ENCODE measurements at places on chromosomes 11 and 22.
A peak's percentile ranks its signal among the peaks of the same experiment; 100 is the strongest.

GRCh38 chr11:104798789-104799188, 99.5 kb downstream of the CASP12 start:
- peak; percentile 3 for DNase-seq

DNA sequence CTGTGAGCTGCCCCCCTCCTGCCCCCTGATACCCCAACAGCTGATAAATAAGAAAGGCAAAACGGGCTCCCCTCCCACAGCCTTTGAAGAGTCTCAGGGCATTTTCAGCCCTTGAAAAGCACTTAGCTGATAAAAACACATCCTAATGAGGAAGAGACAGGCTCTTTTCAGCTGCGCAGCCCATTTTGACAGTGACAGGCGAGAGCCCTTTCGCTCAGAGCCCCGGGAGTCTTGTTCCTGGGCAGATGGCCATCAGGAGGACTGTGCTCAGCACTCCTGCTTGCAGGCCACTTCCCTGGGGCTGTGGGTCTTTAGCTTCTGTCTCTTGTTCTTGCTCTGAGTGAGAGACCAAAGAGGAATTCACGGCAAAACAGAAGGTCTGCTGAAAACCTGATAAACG, 757.2 kb downstream of the BRD1 start:
- DNase-seq = no peak

DNA sequence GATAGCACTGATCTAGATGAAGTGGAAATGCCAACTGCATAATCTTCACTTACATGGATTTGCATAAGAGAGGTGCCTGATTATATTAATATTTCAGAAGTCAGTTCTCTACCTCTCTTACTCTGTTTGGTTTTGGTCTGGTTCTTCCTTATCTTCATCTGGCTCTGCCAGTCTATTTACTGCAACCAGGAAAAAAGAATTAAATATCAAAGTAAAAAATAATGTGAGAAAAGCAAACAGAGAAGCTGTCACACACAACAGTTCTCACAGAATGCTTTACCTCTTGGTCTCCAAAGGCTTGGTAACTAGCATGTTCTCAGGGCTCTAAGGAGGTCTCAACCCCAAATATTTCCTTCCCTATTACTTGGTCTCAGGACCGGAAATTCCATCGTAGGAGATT, 6.7 kb downstream of the VSIG10L2 start:
- no peak for DNase-seq

- DNase-seq = no peak
These were observed 86.9 kb upstream of the ANO3 start for GRCh38 chr11:26245046-26245445.

- DNase-seq = no peak
These were observed 649.7 kb downstream of the METTL15 start for GRCh38 chr11:28757725-28758515.

DNA sequence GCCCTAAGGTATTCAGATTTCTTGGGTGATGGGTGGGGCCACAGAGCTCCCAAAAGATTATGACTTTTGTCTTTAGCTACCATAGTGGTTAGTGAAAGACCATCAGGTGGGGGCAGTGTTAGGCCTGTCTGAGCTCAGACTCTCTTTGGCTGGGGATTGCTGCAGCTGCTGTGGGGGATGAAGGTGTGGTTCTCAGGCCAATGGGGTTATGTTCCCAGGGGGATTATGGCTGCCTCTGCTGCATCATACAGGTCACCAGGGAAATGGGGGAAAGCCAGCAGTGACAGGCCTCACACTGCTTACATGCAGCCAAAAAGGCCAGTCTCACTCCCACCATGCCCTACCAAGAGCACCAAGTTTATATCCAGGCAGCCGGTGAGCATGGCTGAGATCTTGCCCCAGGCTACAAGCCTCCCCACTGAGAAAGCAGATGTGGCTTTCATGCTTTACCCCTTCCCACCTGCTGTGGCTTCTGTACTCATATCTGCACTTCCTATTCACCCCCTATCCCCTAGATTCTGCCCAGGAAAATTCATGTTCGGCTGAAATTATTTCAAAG, 24.8 kb downstream of the CNTF start:
- no peak for DNase-seq

GRCh38 chr22:37502342-37503182, 16.4 kb upstream of the MFNG start:
- no peak for DNase-seq

DNA sequence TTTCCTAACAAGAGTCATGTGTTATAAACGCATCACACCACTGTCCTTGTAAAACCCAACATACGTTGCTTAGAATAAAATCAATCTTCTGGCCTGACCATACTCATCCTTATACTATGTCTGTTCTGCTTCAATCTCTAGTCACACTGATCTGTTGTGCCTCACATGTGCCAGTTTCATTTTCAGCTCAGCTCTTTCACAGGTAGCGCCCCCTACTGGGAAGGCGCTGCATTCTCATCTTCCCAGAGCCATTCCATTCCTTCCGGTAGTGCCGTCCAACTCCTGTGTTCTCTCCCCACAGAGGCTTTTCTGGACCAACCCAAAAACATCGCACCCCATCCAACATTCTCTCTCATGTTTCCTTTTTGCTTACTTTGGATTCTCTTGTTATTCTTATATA, 22.2 kb downstream of the CASP5 start:
- DNase-seq = peak; percentile 28

DNA sequence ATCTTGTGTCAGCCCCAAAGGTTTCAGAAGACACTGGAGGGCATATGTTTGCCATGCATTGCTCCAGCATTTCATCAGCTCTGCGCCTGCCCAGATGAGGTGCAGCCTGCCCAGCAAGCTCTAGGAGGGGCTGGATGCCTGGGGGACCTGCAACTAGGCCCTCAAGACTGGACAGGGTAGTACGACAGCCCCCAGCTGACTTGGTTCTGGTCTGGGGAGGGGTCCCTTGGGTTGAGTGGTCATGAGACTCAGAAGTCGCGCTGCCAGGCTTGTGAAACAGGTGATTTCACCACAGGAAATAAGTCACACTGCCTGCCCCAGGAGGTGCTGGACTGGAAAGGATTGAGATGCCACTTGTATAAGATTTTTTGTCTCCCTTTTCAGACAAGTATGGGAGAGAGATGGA, 23.4 kb downstream of the TPBGL start:
- peak; percentile 43 for DNase-seq

- peak; percentile 40 for DNase-seq
These were observed 4.7 kb upstream of the C11orf96 start for GRCh38 chr11:43937434-43938411.

DNA sequence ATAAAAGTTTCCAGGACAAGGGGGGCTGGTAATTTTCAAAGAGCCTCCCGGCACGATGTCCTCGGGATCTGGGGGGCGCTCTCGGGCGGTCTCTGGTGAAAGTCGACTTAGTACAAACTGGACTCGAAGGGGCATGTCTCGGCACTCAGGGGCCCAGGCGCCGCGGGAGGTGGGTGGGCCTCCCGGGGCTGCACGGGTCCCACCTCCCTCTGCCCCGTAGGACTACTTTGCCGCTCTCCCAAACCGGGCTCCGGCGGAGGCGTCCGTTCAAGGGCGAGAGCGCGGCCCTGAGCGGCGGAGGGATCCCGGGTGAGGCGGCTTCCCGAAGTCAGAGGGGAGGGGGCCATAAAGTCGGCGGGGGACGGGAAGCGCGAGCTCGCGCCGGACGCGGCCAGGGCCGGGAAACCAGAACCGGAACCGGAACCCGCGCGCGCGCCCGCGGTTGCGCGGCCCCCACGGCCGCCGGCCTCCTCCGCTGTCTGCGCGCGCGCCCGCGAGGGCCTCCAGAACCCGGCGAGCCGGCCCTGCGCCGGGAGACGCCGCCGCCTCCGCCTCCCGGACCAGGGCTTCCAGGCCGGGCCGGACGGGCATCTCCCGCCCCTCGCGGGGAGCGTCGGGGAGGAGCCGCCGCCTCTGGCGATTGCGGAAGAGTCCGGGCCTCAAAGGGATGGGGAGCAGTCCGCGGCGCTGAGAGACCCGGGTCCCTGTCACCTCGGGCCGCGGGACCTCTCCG, at the start of gene ARHGEF12:
ARHGEF12 (plus strand) TSS at position 506 of the 733 bp plus-strand sequence. CDS start 831 bp downstream, outside the sequence.
- peak; percentile 92 for DNase-seq

- DNase-seq = no peak
These were observed 68.1 kb downstream of the GRIK4 start for GRCh38 chr11:120579611-120580031.

DNA sequence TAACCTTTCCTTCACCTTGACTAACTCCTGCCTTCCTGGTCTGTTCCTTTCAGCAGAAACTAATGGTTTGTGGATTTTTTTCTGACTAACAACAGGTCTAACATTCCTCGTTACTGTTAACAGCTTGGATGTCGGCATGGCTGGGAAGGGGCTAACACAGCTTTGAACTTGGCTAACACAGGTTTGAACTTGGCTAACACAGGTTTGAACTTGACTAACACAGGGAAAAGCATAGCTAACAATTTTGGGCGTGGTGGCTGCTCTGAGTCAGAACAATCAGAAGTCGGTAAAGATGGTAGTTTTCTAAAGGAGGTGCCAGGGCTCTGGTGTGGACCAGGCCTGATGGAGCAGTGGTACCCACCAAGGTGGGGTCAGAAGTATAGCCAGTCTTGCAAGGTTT, 16.1 kb downstream of the MIAT start:
- no peak for DNase-seq

DNA sequence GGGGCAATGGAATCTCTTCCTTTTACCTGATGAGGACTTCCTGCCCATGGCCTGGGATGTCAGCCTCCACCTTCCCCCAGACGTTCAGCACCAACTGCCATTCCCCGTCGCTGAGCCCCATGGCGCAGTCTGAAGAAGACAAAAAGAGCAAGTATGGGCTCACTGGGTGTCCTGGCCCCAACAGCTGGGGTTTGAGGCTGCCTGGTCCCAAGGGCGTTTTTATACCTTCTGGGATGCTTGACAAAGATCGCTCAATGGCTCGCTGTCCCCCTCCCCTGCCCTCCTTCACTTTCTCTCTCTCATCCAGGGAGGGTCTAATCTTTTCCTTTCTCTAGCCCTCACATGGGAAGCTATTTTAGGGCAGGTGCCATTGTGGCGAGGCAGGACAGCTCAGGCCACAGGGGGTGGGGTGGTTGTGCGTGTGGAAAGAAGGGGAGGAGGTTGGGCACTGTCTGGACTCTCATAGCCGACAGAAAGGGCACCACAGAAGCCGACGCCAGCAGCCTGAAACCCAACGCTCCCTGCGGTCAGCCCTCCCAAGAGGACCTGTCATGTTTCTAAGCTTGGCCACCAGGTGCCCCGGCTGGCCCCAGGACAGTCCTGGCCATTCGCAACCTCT, at the start of gene MB:
MB (minus strand) TSS at position 193 of the 619 bp plus-strand sequence; CDS start at position 121, 72 bp downstream.
- DNase-seq = no peak

GRCh38 chr11:125933030-125933813, 12.6 kb upstream of the VSIG10L2 start:
- DNase-seq = no peak

DNA sequence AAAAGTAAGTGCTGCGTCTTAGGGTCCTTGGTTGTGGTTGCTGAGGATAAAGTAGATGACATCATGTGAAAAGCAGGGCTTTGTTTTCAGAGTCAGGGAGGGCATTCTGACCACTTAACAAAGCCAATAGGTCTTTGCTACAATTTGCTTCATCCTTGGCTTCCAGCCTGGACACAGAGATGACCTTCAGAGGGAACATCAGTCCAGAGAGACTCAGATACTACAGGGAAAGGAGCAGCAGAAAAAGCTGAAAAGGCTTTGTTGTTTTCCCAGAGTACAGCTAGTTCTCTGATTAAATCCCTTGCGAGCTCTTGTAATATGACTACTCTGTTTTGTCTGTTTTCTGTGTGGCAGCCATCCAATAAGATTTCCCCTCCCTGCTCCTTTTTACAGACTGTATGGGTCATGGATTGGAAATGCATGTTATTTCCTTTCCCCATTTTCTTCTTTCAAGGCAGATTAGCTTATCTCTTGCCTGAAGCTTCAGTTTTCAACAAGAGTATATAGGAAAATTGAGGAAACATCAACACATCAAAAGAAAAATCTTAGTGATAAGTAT, 31.9 kb downstream of the ATG13 start:
- DNase-seq = no peak

- DNase-seq = peak; percentile 67
These were observed 15.0 kb downstream of the SLC1A2 start for GRCh38 chr11:35404388-35404775.

- no peak for DNase-seq
These were observed 1.8 kb downstream of the VSIG10L2 start for GRCh38 chr11:125947419-125948277.

GRCh38 chr22:35868938-35869337, 151.3 kb downstream of the APOL5 start:
- no peak for DNase-seq

- DNase-seq = no peak
These were observed 145.8 kb downstream of the LUZP2 start for GRCh38 chr11:24642648-24643047.

DNA sequence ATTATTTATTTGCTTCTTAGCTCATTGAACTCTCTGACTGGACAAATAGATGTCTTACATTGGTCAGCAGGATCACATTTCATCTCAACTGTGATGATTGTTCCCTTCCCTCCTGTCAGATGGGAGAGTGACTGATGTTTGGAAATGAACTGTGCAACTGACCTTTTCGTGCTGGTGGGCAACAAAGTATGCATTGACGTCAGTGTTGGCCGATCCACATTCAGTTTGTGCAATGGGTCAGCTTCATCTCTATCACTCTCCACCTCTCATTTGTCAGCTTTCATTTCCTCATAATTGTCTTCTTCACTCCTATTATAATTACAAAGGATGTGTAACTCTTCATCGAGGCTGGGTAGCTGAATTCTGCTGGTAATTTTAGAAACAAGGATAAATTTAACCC, 71.3 kb downstream of the PPP2R1B start:
- DNase-seq = peak; percentile 54

GRCh38 chr11:95647871-95648270, 141.7 kb downstream of the FAM76B start:
- DNase-seq = no peak

GRCh38 chr22:39254789-39255298, 10.1 kb upstream of the PDGFB start:
- DNase-seq = peak; percentile 70

GRCh38 chr22:49368976-49369725, 458.5 kb downstream of the BRD1 start:
- peak; percentile 67 for DNase-seq

DNA sequence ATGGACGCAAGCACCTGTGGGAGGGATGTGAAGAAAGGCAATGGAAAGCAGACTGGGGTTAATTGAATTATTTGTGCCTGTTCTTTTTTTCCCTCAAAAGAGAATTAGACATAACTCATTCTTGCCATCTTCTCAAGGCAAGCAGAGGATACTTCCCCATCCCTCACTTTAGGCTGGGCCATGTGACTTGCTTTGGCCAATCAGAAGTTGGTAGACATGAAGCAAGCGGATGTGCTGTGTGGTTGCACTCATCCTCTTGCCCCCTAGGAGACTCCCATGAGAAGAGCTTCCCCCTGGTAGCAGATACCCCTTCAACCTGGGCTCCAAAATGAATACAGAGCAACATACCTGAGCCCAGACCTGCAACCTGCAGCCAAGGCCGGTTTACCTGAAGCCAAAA, 124.4 kb upstream of the ZC3H12C start:
- DNase-seq = no peak

DNA sequence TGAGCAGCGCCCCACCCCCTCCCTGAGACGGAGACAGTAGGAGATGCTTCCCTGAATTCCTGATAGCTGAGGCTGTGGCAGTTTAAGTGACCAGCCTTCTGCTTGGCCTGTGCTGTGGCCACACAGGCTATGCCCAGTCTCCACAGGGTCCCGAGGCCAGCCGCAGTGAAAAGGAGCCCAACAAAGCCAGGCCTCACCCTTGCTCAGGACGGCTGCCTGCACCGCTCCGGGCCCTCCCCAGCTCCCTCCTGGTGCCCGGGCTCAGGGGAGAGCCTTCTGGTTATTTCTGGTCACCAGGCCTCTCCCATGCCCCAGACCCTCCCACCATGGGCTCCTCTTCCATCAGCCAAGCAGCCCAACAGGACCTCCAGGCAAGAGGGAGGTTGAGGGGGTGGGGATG, 28.8 kb downstream of the LRRC10B start:
- no peak for DNase-seq
